GM12892 (cell line): ENCODE measurements at places on chromosomes 5 and 9.

DNA sequence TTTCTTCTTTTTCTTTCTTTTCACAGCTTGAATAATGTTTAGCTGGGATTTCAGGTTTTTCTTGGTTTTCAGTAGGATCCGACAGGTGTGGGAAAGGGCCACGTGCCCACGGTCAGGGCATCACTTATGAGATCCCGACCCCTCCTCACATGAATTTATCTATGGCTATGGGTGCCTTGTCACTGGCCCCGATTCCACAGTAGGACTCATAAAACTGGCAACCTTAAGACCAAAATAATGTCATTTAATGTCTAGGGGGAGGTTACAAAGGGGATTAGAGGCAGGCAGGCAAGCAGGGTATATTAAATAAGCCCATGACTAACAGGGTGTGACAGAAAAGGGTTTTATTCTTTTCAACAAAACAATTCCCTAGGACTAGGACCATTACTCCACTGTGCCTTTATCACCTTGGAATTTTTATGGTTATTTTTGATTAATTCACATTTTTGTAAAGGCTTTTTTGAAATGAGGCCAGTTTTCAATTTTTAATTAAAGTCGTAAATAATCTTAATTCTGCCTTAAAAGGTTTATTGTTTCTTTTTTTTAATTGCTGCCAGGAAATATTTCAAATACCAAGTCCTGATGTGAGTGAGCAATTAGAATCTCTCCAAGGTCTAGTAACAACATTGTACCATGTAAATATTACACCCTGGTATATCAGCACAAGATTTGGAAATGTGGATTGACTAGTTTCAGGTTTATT lies 370.4 kb downstream of the GLIS3 start:
- DNase-seq, result no peak

- no peak for DNase-seq
These were observed 13.0 kb downstream of the MED10 start for GRCh38 chr5:6365142-6365976.

- no peak for DNase-seq
These were observed 653.7 kb downstream of the CCDC171 start for GRCh38 chr9:16206518-16206917.

DNA sequence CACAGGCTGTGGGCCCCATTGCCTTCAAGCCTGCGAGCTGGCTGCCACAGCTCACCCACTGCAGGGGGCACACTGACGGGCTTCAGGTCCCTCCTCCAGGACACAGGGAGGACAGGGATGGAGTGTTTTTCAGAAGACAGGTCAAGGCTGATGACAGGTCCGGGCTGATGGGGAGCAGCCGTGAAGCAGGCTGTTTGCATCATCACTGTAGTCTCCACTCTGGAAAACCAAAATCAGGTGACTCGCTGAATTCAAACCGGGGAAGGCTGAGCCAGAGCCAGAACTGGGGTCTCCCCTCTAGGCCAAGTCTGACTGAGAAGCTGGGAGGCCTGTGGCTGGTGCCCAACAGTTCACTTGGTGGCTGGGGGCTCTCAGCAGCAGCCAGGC lies 48.5 kb downstream of the OLFM1 start:
- DNase-seq, result no peak

DNA sequence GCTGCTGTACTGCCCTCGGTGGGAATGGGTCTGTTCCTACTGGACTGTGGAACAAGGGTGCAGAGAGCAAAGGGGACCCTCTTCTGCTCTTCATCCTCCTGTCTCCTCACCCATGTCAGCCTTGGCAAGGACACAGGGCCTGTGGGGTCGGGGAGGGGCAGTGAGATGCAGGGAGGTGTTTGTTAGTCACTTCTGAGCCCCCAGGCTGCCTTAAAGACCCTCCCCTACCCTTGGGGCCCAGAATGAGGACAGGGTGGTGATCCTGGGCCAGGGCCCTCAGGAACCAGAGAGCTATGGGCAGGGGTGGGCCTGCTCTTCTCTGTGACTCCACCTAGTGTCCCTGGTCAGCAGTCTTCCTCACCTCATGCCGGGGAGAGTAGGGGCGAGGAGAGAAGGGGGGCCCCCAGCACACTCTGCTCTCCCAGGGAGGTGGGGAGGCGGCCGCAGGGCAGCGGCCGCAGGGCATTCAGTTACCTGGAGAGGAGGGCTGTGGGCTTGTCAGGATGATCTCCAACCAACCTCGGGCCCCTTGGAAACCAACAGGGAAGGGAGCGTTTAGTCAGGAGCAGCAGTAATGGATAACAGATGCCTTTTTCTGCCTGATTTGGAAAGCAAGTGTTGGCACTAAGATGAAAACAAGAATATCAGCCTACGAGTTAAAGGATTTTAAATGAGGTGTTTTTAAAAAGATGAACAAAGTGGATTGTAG lies 62.0 kb upstream of the GARNL3 start:
- no peak for DNase-seq

- no peak for DNase-seq
These were observed 138.2 kb upstream of the RFX3 start for GRCh38 chr9:3664044-3664443.

DNA sequence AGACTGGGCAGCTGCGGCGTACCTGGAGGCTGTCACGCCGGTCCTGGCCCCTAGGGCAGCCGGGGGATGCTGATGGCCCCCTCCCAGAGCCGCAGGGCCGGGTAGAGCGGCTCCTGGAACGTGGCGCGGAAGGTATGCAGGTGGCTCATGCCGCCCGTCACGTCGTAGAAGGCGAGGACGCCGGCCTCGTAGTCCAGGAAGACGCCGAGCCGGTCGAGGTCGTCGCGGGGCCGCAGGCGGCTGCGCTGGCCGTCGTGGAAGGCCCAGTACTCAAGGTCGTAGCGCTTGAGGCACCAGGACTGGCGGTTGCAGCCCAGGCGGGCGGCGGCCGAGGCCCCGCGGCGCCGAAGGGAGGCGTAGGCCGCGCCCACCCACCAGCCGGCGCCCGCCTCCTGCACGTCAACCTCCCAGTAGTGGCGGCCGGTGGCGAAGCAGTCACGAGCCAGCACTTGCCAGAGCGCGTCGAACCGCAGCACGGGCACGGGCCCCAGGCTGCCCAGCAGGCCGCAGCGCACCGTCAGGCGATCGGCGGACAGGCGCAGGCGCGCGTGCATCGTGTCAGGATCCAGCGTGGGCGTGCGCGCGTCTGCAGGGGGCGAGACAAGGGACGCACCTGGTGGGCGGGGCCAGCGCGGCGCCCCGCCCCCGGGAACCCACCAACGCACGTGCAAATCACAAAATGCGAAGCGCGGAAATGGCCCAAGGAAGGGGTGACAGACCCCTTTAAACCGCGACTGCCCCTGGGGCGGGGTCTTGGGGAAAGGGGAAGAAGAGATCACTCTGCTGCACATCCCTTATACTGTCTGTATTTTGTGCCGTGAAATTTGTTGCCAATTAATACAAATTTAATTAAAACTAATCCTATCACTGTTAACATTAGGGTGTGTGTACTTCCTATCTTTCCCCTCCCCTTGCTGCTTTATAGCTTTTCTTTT lies 31.2 kb downstream of the NANS start:
- DNase-seq, result no peak

GRCh38 chr9:2459756-2460155 lies 161.8 kb upstream of the VLDLR start:
- no peak for DNase-seq

GRCh38 chr9:3371842-3372241 lies 154.0 kb downstream of the RFX3 start:
- DNase-seq, result no peak

DNA sequence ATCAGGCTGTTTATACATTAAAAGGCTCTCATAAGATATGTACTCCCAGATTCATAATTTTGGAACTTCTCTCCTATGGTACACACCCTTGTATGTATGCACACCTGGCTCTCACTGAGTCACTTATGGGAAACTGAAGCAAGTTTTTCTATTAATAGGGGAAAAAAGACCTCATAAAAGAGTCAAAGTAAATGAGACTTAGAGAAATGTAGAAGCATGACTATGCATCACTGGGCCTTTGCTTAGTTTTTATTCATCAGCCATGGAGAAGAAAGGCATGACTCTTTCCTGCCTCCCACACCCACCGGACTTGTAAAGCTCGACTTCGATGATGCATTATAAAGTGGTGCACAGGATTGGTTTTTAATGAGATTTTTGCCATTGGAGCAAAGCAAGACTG lies 28.2 kb downstream of the MTAP start:
- DNase-seq, result no peak

DNA sequence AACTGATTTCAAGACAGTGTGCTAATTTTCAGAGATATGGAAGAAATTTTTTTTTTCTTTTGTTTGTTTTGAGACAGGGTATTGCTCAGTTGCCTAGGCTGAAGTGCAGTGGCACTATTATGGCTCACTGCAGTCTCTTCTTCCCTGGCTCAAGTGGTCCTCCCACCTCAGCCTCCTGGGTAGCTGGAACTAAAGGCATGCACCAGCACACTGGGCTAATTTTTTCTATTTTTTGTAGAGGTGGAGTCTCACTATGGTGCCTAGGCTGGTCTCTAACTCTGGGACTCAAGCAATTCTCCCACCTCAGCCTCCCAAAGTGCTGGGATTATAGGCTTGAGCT lies 9.9 kb upstream of the TEX48 start:
- no peak for DNase-seq

DNA sequence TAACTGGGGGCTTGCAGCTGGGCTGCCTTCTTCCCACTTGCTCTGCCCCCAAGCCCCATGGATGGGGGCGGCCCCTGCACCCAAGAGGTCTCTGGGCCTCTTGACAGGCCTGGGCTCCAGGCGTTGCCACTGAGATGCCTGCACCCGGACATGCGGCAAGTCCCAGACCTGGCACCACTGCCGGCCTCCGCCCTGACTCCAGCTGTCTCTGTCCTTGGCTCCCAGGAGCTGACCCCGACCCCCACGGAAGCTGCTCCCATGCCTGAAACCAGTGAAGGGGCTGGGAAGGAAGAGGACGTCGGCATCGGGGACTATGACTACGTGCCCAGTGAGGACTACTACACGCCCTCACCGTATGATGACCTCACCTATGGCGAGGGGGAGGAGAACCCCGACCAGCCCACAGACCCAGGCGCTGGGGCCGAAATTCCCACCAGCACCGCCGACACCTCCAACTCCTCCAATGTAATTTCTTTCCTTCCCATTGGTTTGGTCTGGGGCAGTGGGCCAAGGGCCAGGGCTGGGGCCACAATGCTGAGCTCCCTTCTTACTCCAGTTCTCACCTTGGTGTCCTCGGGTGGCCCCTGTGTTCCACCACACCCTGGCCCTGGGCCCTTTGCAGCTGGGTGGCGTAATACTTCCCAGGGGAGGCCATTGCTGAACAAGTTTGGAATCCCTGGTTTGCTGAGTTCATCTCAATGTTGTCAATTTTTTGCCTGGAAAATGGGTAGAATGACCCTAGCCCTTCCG lies 88.6 kb downstream of the COL5A1 start:
- DNase-seq, result no peak

DNA sequence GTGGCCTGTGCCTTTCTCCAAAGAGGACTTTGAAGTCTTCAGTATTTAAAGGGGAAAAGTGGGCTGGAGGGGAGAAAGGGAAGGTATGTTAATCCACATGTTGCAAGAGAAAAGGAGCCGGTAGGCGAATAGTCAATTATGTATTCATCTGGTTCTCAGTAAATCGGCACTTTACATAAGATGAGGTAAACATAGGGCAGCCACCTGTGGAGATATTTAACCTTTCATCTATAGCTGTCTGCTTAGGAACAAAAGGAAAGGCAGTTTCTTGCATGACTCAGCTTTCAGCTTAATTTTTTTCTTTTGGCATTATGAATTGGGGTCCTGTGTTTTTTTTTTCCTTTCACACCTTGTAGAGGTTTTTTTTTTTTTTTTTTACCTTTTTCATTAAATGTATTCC lies 42.2 kb downstream of the FGD3 start:
- DNase-seq, result no peak

DNA sequence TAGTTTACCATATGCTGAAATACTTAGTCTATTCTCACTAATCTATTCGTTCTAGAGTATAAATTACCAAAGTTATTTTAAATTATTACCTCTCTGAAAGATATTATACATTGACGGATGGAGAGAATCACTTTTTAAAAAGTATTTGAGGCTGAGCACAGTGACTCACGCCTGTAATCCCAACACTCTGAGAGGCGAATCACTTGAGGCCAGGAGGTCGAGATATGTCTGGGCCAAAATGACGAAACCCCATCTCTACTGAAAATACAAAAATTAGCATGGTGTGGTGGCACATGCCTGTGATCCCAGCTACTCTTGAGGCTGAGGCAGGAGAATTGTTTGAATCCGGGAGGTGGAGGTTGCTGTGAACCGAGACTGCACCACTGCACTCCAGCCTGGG lies 64.0 kb upstream of the SPATA31C2 start:
- DNase-seq, result no peak

- DNase-seq, result no peak
These were observed 36.4 kb downstream of the MTX3 start for GRCh38 chr5:79954620-79955019.
